HuH-7 (cell line): ENCODE measurements at places on chromosomes 12 and 14.

DNA sequence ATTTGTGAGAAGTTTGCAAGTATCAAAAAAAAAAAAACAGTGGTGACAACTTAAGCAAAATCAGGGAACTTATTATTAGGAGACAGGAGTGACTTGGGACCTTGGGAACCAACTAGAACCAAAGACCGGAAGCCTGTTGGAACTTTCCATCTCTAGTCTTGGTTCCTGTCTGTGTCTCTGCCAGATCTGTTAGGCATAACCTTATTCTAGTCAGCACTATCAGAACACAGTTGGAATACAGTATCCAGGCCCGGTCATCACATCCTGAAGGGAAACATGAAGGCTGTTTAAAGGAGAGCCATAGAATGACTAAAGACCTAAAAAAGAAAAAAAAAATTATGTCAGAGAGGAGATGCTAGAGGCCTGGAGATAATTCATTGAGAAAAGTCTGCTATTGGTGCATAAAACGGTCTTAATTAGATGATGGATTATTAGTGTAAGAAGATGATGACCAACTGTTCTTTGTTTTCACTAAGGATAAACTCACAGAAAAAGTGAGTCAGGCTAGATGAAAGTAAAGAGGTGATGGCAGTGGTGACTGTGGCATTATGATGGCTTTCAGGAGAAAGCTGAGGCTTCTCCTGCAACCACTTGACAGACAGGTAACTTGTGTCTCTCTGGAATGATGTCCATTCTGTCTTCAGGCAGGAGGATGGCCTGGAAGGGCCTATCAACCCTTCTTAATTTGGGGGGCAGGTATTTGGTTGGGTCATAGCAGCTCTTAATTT, 28.2 kb downstream of the DACT1 start:
- DNase-seq = no peak

DNA sequence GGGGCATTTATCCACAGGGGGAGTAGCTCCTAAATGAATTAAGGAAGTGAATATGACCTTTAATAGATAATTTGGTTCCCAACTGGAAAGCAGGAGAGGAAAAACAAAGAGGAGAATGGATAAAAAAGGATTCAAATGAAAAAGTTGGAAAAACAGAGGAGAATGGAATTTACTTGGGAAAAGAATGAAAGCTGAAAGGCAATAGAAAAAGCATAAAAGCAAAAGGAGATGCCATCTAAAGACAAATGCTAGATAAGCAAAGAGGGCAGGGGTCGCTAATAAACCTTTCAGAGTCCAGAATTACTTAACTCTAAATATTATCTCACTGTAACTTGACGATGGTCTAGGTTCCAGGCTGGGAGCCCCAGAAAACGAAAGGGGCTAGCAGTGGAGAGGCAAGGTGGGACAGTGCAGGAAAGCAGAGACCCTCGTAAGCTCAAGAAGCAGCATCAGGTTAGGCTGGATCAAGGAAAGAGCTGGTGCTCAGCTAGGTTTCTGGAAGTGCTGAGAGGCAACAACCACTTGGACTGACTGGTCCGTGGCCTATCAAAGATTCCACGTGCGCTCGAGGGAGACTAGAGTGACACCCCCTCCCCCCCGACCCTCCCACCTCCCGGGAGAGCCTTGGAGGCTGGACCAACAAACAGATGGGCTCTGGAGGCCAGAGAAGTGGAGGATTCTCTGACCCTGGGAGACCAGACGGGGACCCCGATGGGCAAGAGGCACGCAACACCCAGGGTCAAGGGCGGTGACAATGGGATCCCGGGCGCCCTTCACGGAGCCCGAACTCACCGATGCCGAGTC, 1.2 kb downstream of the SLC2A13 start:
- peak; percentile 45 for DNase-seq

GRCh38 chr12:115257791-115258190, 573.8 kb upstream of the TBX3 start:
- no peak for DNase-seq

GRCh38 chr14:94342334-94342934, 19.3 kb upstream of the SERPINA6 start:
- no peak for DNase-seq

- no peak for DNase-seq
Measured at GRCh38 chr14:52716155-52716554, 9.2 kb downstream of the PSMC6 start.

DNA sequence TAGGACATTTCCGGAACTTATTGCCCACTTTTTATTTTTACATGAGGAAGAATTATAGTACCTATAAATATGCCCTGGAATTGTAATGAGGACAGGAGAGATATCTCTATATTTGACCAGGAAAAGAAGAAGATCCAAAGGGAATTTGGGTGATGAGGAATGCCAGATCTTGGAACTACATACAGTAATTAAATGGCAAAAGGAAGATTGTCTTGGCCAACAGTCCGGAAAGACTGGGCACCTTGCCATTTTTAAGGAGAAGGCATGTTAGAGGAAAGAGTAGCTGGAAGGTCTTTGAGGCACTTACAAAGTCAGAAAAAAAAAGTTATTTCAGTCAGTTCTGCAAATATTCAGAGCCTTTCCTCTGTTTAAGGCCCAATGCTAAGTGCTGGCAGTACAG, 616.4 kb downstream of the MED13L start:
- DNase-seq = no peak
